ENCODE measurements at places on chromosomes 4 and X.

- no peak for DNase-seq
Observed at GRCh38 chr4:26015133-26015651, 101.2 kb downstream of the SMIM20 start.

DNA sequence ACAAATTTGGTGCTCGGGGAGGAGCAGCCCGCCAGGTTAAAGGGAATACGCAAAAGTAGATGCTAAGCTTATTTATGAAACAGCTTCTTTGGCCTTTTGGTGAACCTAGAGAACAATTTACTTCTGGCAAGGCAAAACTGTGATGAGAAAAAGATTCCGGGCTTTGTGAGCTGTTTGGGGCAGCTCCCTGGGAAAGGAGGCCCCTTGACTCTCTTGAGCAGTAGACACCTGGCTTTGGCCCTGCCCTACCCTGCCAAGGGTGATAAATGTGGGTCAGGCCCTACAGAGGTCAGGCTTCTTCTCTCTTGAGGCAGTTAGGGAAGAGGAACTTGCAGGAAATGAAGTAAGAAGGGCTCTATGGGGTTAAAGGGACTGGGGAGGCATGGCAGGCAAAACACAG, 509.6 kb downstream of the MID1IP1 start:
- no peak for DNase-seq

DNA sequence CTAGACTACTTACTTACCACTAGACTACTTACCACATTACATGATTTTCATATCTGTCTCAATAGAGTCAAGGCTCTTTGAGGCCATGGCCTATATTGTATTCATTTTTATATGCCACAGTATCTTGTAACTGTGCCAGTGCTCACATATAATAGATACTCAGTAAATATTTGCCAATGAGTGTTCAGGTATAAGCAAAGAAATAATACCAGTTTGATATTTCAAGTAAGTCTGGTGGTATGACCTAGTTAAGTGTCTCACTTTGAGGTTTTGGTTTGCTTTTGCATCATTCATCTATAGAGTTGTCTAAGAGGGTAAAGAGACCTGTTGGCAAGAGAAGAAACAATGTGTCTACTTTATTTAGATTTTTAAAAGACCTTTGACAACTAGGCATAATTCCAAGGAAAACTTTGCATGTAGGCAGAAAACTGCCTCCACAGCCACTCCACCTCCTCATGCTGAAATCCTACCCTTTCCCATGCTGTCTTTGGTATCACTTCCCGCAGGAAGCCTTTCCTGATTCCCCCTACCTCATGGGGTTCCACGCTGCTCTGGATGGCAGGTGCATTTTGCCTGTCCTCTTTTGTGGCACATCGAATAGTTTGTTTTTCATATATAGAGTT, 91.3 kb upstream of the KLHL13 start:
- no peak for DNase-seq

DNA sequence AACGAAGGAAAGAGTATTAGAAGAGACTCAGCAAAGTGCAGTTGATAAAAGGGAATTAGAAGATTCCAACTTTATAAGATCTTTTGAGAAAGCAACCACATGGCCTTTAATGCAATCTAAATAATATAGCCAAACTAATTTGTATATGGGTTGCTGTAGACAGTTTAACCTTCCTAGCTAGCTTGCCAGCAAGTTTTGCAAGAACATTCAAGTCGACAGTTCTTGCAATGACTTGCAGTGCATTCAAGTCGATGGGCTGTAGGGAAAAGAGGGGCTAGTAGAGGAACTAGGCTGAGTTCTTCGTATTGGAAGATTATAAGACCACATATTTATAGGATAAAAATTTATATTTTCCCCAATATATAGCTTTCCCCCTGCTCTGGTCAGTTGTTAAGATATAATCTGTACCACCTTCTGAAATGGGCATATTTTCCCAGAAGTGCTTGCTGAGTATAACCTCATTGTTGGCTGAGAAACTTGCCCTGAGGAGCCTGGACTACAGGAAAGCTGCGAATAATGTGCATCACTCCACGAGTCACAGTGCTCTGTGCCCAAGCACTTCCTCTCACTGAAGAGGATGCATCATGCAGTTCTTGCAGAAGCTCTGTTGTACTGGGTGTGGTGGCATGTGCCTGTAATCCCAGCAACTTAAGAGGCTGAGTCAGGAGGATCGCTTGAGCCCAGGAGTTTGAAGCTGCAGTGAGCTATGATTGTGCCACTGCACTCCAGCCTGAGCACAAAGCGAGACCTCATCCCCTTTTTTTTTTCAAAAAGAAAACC, 56.7 kb downstream of the DOCK11 start:
- peak; percentile 22 for DNase-seq

DNA sequence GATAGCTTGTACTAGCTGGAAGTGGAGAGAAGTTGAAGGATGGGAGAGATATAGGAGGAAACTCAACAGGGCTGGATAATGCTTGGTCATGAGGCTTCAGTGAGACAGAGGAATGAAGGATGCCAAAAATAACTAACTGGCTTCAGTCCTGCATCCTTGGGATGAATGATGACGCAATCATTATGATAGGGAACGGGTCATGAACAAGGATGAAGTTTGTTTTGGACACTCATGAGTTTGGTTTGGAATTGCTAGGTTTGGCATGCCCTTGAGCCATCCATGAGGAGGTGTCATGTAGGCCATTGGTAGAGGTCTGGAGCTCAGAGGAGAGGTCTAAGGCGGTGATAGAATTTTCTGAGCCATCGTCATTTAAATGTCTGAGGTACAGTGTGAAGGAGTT, 160.0 kb upstream of the NHS start:
- no peak for DNase-seq

DNA sequence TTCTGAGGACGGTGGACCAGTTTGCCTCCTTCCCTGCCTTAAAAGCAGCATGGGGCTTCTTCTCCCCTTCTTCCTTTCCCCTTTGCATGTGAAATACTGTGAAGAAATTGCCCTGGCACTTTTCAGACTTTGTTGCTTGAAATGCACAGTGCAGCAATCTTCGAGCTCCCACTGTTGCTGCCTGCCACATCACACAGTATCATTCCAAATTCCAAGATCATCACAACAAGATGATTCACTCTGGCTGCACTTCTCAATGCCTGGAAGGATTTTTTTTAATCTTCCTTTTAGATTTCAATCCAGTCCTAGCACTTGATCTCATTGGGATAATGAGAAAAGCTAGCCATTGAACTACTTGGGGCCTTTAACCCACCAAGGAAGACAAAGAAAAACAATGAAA, 255.3 kb downstream of the RAPGEF2 start:
- no peak for DNase-seq

- peak; percentile 64 for DNase-seq
Observed at GRCh38 chr4:148044912-148045352, 313.0 kb downstream of the ARHGAP10 start.

DNA sequence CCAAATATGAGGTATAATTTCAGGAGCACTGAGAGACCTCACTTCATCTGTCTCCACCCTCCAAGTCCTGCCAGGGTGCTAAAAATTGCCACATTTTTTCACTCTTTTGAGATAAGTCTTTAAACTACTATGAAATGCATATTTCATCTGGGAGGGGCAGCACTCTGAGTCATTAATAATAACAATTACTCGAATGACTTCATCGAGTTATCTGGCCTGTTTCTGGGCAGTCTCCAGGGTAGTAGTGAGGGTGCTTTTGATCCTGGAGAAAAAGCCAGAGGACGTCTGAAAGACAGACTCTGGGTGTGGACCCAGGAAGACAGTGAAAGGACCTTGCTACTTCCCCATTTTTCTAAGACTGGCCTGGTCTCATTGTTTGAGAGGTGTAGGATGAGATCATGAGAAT, 42.3 kb upstream of the SRD5A3 start:
- DNase-seq, result peak; percentile 68

GRCh38 chr4:147891476-147892115, 159.7 kb downstream of the ARHGAP10 start:
- peak; percentile 33 for DNase-seq

- no peak for DNase-seq
Observed at GRCh38 chr4:154577324-154577723, 13.2 kb downstream of the FGA start.

GRCh38 chrX:13046141-13046855, 1.9 kb upstream of the FAM9C start:
- DNase-seq, result no peak

GRCh38 chr4:147360301-147360700, 120.6 kb upstream of the EDNRA start:
- DNase-seq, result peak; percentile 16

GRCh38 chr4:120838784-120839183, 83.7 kb downstream of the PRDM5 start:
- no peak for DNase-seq

- DNase-seq, result peak; percentile 50
Observed at GRCh38 chr4:182225257-182225852, 17.8 kb upstream of the TENM3 start.

GRCh38 chrX:97850911-97851310, 967.2 kb downstream of the RPA4 start:
- no peak for DNase-seq

DNA sequence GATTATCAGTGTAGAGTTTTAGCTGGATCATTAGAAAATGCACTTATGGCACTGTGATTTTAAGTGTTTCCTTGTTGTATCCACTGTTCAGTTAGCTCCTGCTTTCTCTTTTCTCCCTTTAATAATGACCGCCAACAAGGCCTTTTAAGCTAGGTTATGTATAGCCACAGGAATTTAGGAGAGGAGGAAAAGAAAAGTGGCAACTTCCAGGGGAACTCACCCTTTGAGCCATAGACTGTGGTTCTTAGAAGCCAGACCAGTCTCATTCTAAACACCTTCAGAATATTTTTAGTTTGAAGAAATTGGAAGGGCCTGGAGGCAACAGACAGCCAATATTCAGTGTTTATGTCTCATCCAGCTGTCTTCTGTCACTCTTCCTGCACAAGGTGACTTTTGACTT, 6.1 kb downstream of the FGF2 start:
- DNase-seq, result no peak

- DNase-seq, result no peak
Observed at GRCh38 chr4:182493377-182493776, 250.2 kb downstream of the TENM3 start.

- peak; percentile 45 for DNase-seq
Observed at GRCh38 chrX:134753718-134754008, 95.4 kb upstream of the PLAC1 start.

- DNase-seq, result no peak
Observed at GRCh38 chr4:145045180-145045579, 52.8 kb downstream of the ANAPC10 start.

DNA sequence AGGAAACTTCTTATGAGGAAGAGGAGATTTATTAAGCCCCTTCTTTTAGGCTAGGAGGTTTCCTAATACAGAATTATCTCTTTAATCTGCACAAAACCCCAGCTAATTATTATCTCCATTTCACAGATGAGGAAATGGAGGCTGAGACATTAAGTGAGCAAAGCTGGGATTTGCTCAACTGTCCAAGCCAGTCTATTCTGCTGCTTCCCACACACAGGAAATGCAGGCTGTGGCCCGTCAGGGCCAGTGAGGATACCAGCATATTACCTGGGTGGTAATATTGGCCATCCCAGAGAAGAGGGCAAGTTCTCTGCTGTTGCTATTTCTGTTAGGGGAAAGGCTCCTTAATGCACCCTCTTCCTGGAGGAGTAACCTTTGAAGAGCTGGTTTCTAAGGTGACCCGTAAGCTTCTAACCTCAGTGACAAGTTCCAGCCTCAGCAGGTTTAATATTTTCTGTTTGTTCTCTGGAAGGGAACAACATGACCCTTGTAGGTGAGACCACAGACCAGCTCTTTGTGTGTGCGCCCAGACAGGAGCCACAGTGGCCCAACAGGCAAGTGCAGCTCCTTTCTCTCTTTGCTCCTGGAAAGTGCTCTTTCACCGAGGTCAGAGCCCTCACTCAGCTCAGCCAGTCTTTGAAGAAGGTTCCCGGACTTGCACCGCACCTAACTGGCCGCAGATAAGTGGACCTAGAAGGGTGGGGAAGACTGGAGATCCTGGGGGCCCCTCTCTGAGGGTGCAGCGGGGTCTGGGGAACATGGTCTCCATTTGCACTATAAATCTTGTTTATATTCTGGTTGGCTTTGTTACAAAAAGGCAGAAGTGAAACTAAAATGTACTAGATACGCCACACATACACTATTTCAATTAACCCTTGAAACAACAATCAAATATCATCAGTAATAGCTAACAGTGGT, 35.5 kb downstream of the TBC1D9 start:
- DNase-seq, result peak; percentile 41

DNA sequence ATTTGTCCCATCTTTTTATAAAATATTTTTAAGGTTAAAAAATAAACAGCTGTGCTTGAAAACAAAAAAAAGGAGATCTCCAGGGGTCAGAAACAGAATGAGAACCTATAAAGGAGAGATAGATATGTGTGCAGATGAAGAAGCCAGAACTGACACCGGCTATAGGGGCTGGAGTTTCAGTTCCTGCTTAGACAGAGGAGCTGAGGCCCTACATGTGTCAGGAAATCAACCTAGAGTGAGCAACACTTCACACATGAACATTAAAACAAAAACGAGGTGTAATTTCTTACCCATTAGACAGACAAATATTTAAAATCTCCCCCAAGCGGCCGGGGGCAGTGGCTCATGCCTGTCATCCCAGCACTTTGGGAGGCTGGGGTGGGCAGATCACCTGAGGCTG, 17.8 kb upstream of the HUWE1 start:
- no peak for DNase-seq

GRCh38 chrX:41491267-41492004, 44.3 kb downstream of the NYX start:
- no peak for DNase-seq

DNA sequence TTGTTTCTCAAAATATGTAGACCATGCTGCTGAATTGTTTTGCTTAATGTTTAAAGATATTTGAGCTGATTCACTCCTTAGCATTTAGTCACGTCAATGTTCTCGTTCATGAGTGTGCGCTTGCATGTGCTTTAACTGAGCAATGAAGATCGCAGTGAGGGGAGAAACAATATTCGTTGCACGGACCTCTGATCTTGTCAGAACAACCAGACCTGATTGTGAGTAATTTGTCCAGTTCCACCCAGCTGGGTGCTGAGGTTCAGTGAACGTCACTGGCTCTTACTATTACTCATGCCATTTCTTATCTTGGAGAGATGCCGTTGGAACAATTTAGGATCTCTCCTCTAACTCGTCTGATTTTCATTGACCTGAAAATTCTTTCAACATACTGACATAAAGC, 15.0 kb upstream of the PRKX start:
- peak; percentile 5 for DNase-seq

GRCh38 chr4:69896530-69897116, 34.2 kb upstream of the CSN1S1 start:
- peak; percentile 27 for DNase-seq

- DNase-seq, result no peak
Observed at GRCh38 chr4:181216501-181216900, 1026.7 kb upstream of the TENM3 start.

GRCh38 chr4:8723222-8723980, 130.8 kb downstream of the CPZ start:
- DNase-seq, result no peak

DNA sequence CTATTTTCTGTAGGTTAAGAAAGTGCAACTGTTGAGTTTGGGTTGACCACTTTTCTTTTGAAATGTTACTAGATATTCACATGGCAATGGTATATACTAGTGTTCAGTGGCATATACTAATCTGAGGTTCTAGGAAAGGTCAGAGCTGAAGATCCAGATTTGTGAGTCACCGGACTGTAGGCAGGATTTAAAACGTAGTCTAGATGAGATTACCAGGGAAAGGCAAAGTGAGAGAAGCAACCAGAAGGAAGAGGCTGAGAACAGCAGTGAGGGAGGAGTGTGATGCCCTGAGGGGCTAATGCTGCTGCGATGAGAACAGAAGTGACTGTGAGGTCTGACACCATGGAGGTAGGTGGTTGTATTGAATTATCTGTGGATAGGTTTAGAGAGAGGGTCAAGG, 9.7 kb upstream of the PLA2G12A start:
- no peak for DNase-seq

- no peak for DNase-seq
Observed at GRCh38 chr4:123649645-123650391, 253.2 kb downstream of the SPRY1 start.
